ENCODE measurements at places on chromosomes 4 and X. TPM values are rescaled to one million over a fixed set of nuclear protein-coding genes. Genes with fewer than 3 reads are reported as not detected.

Gene TCEAL6
- not detected for total RNA-seq

Gene CTAG2
- not detected for total RNA-seq

Gene AFF1
- 53.6 TPM for total RNA-seq

Gene SRPX2
- 59.6 TPM for total RNA-seq

Gene UTP3
- 27.6 TPM for total RNA-seq

Gene APBB2
- 79.8 TPM for total RNA-seq

Gene FGF16
- total RNA-seq: 2.8 TPM

Gene UGT2B15
- total RNA-seq: not detected

Gene GPRASP2
- total RNA-seq: 9.6 TPM

Gene FAT1
- total RNA-seq: 9.1 TPM

Gene SLITRK2
- not detected for total RNA-seq

Gene RIPPLY1
- not detected for total RNA-seq

Gene FAM193A
- total RNA-seq: 7.3 TPM

Gene MAGEC2
- not detected for total RNA-seq

Gene DACH2
- total RNA-seq: not detected

Gene CCNB3
- total RNA-seq: 0.16 TPM

Gene LDB2
- total RNA-seq: 114 TPM

Gene PPP1R2C
- total RNA-seq: not detected

Gene HMX1
- not detected for total RNA-seq

Gene ETDA
- total RNA-seq: not detected

Gene ETDB
- total RNA-seq: not detected

Gene ZNF732
- total RNA-seq: 0.81 TPM

Gene SMIM31
- total RNA-seq: not detected

Gene GPAT3
- total RNA-seq: 9.3 TPM

Gene BEX2
- 1.3 TPM for total RNA-seq

Gene GPR82
- not detected for total RNA-seq

Gene TEX13C
- not detected for total RNA-seq

All from bladder microvascular endothelial cell (primary cell).